ENCODE measurements at places on chromosomes 4 and X.

DNA sequence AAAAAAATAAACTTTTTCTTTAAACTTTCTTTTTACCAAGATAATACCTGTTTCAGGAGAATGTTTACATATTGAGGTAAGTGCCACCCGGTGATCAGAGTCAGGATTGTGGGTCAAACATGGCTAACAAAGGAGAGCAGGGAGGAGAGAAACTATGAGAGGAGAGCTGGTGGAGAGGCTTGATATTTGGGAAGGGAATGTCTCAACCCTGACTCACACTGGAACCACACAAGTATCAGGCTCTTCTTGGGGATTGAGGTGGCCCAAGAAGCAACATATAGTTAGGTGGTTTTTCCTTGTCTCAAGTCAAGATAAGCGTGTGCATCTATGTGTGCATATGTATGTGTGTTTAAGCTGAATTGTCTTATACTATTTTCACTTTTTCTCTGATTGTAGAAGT lies 6.7 kb downstream of the TCEAL1 start:
- no peak for DNase-seq

GRCh38 chrX:77743720-77744119 lies 42.3 kb downstream of the ATRX start:
- DNase-seq = no peak

DNA sequence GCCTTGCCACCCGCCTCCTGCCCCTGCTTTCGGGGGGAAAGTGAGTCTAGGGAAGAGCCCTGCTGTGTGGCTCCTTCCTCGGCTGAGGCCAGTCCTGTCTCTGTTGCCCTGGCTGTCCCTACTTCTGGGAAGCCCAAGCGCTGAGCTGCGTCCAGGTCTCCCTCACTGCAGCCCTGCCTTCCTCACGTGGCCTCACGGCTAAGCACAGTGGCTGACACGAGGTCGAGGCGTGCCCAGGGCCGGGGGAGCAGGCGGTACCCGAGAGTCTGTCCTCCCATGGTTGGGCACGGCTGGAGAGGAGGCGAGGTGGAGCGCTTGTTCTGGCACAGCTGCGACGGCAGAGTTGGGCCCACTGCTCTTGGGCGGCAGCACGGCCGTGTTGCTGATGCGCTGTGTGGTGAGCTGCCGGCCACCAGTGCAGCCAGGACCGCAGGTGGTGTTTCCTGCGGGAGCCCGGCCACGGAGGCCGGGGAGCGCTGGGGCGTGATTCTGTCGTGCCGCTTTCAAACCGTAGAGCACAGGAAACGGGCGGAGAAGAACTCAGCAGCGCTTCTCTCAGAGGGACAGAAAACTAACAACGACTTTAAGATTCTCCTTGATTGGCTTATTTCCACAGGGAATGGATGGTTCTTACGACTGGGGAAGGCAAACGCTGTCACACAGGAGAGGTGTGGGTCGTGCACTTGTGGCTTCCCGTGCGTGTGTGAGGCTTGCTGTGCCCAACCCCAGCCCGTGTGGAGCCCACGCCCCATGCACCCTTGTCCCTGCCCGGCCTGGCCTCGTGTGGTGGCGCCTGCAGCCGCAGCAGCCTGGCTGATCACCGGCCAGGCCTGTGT lies 21.3 kb downstream of the MAEA start:
- no peak for DNase-seq

- no peak for DNase-seq
These were observed 67.8 kb downstream of the SPIN4 start for GRCh38 chrX:63283348-63283747.

GRCh38 chr4:82293304-82293703 lies 80.5 kb downstream of the HNRNPD start:
- DNase-seq = no peak

- DNase-seq = no peak
These were observed 87.9 kb upstream of the TBC1D9 start for GRCh38 chr4:140844061-140844460.

- DNase-seq = peak; percentile 3
These were observed 58.0 kb upstream of the FRMPD4 start for GRCh38 chrX:12080265-12080664.

GRCh38 chr4:76883147-76883546 lies 14.8 kb downstream of the SOWAHB start:
- no peak for DNase-seq

DNA sequence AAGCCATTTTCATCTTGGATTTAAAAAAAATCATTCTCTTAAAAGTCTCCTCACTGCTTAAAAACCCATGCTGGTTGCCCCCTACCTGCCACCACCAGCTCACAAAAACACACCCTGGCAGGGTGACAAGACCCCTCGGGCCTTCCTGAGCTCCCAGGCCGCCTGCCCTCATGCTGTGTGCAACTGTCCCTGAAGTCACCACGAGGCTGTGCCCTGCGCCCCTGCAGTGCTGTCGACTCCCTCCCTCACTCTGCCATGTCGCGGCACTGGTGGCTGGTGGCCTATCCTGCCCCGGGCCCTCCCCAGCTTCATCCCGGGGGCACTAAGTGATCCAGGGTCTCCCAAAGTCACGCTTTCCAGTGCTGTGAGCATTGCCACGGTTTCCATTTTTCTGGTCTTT lies 46.3 kb upstream of the ADRA2C start:
- DNase-seq = no peak
